ENCODE measurements at places on chromosomes 16 and 17.

DNA sequence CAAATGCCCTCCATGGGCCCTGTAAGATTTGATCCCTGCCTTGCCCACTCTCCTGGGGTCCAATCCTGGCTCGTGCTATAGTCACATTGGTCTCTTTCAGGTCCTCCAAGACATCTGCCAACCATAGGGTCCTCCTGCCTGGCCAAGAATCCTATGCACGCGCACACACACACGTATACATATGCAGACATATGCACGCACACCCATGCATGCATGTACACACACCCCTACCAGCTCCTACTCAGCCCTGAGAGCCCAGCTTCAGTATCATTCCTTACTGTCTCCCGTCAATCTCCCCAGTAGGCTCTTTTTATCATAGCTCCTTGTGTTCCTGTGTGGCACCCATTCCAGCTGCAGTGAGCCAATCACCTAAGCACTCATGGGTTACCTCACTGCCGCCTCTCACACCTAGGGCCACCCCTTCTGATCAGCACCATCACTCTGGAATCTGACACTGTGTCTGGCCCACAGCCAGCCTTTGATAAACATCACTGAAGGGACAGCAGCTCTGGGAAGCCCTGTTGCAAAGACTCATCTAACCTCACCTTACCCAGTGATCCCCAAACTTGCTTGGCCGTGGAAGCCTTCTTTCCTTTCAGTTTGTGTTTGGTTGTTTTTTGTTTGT, 7.9 kb upstream of the DNAH17 start:
- no peaks in the 10 kb centered on the region for H3K4me1 ChIP-seq
- peaks cover 50% of the 10 kb centered on the region for H3K27me3 ChIP-seq
- no peaks in the 10 kb centered on the region for H3K36me3 ChIP-seq
- H3K4me3 ChIP-seq = no peak overlapping the region

- DNase-seq = no peak
- H3K4me3 ChIP-seq = no peak overlapping the region
- no peak overlapping the region for H3K27ac ChIP-seq
- H3K4me1 ChIP-seq = peaks cover 26% of the 10 kb centered on the region
Measured at GRCh38 chr16:23700509-23700908, 12.5 kb downstream of the ERN2 start.

DNA sequence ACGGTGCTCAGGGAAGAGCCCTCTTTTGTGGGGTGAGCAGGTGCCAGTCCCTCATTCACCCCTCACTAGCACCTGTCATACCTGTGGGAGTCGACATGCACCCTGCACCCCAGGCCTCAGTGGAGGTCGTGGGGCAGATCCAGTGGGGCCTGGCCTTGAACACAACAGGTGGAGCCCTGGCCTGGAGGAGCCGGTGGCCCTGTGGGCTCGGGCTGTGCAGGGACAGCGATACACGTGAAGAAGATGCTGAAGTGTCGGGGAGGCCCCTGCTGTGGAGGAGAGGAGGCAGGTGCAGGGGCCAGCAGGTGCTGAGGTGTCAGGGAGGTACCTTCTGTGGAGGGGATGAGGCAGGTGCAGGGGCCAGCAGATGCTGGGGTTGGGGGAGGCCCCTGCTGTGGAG, 31.8 kb downstream of the ZNF750 start:
- H3K4me3 ChIP-seq = no peak overlapping the region
- H3K36me3 ChIP-seq = peaks cover 8% of the 10 kb centered on the region
- no peak overlapping the region for H3K27ac ChIP-seq
- no peak for DNase-seq

GRCh38 chr17:14211801-14212200, 24.9 kb downstream of the CDRT15 start:
- H3K27ac ChIP-seq = no peak overlapping the region
- H3K4me3 ChIP-seq = no peak overlapping the region
- no peak for DNase-seq
- peaks cover 6% of the 10 kb centered on the region for H3K36me3 ChIP-seq

DNA sequence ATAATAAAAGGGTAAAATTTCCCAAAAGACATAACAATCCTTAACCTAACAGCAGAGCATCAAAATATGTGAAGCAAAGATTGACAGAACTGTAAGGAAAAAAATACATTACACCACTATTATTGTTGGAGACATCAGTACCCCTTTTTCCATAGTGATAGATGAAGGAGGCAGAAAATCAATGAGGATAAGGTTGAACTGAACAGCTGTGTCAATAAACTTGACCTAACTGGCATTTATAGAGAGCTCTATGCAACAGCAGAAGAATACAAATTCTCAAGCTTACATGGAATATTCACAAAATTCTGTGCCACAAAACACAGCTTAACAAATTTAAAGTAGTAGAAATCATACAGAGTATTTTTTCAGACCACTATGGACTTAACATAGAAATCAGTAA, 195.0 kb upstream of the ELAC2 start:
- no peaks in the 10 kb centered on the region for H3K36me3 ChIP-seq
- DNase-seq = no peak
- H3K4me1 ChIP-seq = no peaks in the 10 kb centered on the region

GRCh38 chr16:20811889-20812439, 5.6 kb downstream of the REXO5 start:
- no peak overlapping the region for H3K4me3 ChIP-seq
- H3K4me1 ChIP-seq = peaks cover 16% of the 10 kb centered on the region
- peaks cover 4% of the 10 kb centered on the region for H3K36me3 ChIP-seq
- no peaks in the 10 kb centered on the region for H3K27me3 ChIP-seq
- DNase-seq = no peak
- H3K27ac ChIP-seq = no peak overlapping the region

GRCh38 chr17:45397796-45398195, 34.9 kb downstream of the ARHGAP27 start:
- no peak overlapping the region for H3K27ac ChIP-seq
- peaks cover 40% of the 10 kb centered on the region for H3K36me3 ChIP-seq
- H3K4me3 ChIP-seq = no peak overlapping the region
- DNase-seq = no peak

- H3K36me3 ChIP-seq = peaks cover 6% of the 10 kb centered on the region
- no peak for DNase-seq
- H3K4me3 ChIP-seq = no peak overlapping the region
- no peaks in the 10 kb centered on the region for H3K27me3 ChIP-seq
- H3K27ac ChIP-seq = no peak overlapping the region
Measured at GRCh38 chr17:83041305-83041704, 38.1 kb upstream of the METRNL start.

DNA sequence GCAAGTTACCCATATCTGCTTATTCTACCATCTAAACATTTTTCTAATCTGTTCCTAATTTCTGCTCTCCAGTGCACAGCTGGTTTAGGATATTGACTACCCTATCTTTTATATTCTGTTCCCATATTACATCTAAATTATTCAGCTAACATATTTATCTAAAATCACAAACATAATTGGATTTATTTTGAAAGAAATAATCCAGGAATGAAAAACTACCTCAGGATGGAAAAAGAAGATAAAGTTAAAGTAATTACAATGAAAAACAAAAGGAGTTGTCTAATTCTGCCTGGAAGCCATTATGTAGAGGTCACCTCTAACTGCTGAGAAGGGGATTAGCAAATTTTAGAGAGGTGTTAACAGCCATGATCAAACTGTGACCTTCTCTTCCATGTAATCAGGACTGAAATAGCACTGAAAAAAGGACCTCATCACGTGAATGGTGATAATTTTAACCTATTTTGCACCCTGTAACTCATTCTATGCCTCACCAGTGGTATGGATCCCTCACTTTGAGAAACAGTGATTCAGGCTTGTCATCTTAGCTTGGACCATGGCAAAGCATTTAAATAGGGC, 653.3 kb downstream of the CDH11 start:
- H3K4me3 ChIP-seq = no peak overlapping the region
- no peaks in the 10 kb centered on the region for H3K27me3 ChIP-seq
- no peak for DNase-seq
- H3K36me3 ChIP-seq = no peaks in the 10 kb centered on the region
- H3K27ac ChIP-seq = no peak overlapping the region

DNA sequence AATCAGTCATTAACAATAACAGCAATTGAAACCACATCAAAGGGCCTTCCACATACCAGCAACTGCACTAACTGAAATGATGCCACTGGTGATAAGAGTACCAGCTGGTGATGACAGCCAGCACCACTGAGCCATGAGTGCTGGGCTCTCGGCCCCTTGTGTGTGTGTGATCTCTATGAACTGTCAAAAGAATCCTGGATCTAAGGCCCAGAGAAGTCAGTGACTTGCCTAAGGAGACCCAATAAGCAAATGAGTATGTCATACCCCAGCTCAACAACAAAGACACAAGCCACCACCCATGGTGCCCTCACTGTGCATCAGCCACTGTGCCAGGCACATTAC, 220.9 kb downstream of the ZNF423 start:
- DNase-seq = no peak
- H3K27ac ChIP-seq = no peak overlapping the region
- no peaks in the 10 kb centered on the region for H3K4me1 ChIP-seq
- H3K36me3 ChIP-seq = no peaks in the 10 kb centered on the region
- H3K4me3 ChIP-seq = no peak overlapping the region

- H3K36me3 ChIP-seq = no peaks in the 10 kb centered on the region
- H3K27ac ChIP-seq = no peak overlapping the region
- DNase-seq = no peak
- H3K4me1 ChIP-seq = peaks cover 16% of the 10 kb centered on the region
- peaks cover 15% of the 10 kb centered on the region for H3K27me3 ChIP-seq
- H3K4me3 ChIP-seq = no peak overlapping the region
Measured at GRCh38 chr17:63973930-63974593, 1.3 kb upstream of the SCN4A start.

- H3K27ac ChIP-seq = no peak overlapping the region
- no peak overlapping the region for H3K4me3 ChIP-seq
- H3K36me3 ChIP-seq = no peaks in the 10 kb centered on the region
- H3K27me3 ChIP-seq = no peaks in the 10 kb centered on the region
- no peak for DNase-seq
Measured at GRCh38 chr17:71234349-71234748, 886.5 kb upstream of the SOX9 start.

DNA sequence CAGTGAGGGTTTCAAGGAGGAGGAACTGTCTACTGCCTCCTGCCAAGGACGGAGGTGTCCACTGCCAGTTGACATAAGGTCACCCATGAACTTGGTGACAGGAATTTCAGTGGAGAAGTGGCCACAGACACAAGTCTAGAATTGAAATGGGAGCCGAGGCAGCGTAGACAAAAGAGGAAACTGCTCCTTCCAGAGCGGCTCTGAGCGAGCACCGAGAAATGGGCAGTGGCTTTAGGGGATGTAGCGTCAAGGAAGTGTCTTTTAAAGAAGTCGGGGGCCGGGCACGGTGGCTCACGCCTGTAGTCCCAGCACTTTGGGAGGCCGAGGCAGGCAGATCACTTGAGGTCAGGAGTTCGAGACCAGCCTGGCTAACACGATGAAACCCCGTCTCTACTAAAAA, 3.1 kb upstream of the SERPINF1 start:
- H3K27ac ChIP-seq = no peak overlapping the region
- H3K4me3 ChIP-seq = no peak overlapping the region
- peaks cover 2% of the 10 kb centered on the region for H3K36me3 ChIP-seq
- H3K4me1 ChIP-seq = peaks cover 6% of the 10 kb centered on the region
- no peaks in the 10 kb centered on the region for H3K27me3 ChIP-seq

GRCh38 chr16:48949636-48950035, 332.0 kb downstream of the CBLN1 start:
- no peak overlapping the region for H3K4me3 ChIP-seq
- H3K27ac ChIP-seq = no peak overlapping the region
- no peaks in the 10 kb centered on the region for H3K4me1 ChIP-seq
- H3K27me3 ChIP-seq = no peaks in the 10 kb centered on the region
- no peaks in the 10 kb centered on the region for H3K36me3 ChIP-seq

DNA sequence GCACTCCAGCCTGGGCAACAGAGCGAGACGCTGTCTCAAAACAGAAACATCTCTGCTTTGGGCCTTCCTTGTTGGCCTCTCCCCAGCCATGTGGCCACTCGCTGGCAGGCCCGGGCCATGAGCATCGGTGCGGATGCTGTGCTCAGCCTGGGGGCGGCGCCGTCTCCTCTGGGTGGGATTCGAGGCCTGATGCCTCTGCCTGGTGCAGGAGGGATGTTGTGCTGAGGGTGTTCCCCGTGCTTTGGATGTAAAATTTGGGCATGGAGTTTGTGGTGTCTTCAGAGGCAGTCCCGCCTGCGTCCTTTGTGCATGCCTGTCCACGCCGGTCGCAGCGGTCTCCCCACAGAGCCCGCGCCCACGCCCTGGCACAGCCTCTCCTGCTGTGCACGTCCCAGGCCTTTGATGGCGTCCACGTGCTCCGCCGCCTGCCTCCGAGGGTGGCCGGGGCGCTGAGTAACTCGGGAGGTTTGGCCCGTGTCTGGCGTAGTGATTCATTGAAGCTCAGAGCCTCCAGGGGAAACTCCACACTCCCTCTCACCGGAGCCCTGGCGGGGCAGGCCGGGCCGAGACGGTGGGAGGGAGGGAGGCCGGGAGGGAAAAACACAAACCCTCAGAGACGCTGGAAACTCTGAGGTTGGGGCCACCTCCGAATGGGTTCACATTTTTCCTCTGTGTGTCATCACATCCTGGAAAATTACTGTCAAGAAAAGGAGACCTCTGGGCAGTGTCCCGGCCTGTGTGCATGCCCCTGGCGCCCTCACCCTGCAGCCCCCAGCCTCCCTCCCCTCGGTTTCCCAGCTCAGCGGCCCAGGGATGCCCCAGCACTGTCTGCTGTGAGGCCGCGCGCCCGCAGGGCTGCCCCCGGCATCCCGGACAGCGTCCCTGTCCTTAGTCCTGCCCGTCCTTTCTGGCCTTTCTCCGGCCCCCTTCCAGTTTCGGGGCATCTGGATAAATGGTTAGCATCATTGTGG, 19.0 kb downstream of the CENPX start:
- no peak for DNase-seq
- no peak overlapping the region for H3K27ac ChIP-seq
- H3K4me1 ChIP-seq = no peaks in the 10 kb centered on the region
- H3K4me3 ChIP-seq = no peak overlapping the region

DNA sequence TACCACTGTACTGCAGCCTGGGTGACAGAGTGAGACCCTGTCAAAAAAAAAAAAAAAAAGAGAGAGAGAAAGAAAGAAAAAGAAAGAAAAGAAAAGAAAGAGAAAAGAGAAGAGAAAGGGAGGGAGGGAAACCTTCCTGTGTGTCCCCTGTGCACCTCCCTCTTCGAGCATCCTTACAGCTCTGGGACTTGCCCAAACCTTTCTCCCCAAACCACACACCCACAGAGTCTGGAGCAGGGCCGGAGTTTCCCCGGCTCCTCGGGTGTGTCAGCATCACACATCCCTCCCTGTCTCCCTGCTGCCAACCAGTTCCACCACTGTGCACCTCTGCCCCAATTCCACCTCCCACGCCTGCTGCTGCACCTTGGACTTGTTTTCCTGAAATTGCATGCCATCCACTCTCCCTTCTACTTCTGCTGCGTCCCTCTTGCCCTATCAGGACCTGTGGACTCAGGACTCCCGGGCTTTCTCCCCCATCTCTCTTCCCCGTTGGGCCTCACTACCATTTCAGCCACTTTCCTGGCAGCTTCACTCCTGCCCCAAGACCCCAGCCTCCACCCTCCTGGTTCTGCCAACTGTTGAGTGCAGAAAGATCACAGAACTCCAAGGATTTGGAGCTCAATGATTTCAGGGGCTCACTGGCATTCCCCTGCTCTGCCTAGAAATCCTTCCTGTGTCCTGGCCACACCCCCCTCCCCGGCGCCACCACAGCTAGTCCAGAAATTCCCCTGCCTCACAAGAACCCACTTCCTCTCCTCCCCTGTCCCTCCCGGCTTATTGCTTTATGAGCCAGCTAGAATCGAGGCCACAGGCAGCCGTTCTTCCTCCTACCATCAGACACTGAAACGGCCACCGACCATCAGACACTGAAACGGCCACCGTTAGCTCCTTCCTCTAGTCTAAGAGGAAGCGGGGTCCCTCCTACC, 3.7 kb upstream of the CDK3 start:
- H3K4me3 ChIP-seq = no peak overlapping the region
- no peak for DNase-seq
- peaks cover 12% of the 10 kb centered on the region for H3K4me1 ChIP-seq
- peak overlapping the region; percentile 49 for H3K27ac ChIP-seq
- H3K36me3 ChIP-seq = peaks cover 17% of the 10 kb centered on the region
